ENCODE measurements at places on chromosomes 1 and 21. TPM values are rescaled to one million over a fixed set of nuclear protein-coding genes. Genes with fewer than 3 reads are reported as not detected.

ANKRD35 gene
- total RNA-seq, result 1.7 TPM

CYP4A22 gene
- 0.31 TPM for total RNA-seq

ADAMTS4 gene
- total RNA-seq, result 3.2 TPM

TSPAN2 gene
- total RNA-seq, result 1.2 TPM

PTAFR gene
- 0.94 TPM for total RNA-seq
